NCI-H1417 treated with DMSO at 0.1 percent for 48 hours (cell line): ENCODE measurements at places on chromosomes 3 and 15.

DNA sequence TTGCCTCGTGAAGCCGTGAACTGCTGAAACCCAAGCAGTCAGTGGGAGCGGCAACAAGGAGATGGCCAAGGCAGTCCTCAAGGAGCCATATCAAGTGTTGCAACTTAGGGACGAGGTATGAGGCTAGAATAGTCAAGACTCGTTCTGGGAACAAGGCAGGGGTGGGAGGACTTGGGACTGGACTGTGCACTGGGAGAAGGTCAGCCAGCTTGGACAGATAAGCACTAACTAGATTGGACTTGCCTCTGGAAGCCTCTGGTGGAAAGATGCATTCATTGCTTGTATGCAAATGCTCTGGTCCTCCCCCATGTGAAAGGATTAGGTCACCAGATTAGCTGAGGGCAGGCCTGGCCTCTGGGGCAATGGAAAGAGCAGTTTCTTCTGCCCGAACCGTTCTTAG, 123.3 kb upstream of the CTNNB1 start:
- no peak for DNase-seq

- DNase-seq: no peak
Observed at GRCh38 chr3:13827699-13828098, 52.2 kb downstream of the WNT7A start.

GRCh38 chr3:52153389-52154096, 680 bp downstream of the POC1A start:
- no peak for DNase-seq

DNA sequence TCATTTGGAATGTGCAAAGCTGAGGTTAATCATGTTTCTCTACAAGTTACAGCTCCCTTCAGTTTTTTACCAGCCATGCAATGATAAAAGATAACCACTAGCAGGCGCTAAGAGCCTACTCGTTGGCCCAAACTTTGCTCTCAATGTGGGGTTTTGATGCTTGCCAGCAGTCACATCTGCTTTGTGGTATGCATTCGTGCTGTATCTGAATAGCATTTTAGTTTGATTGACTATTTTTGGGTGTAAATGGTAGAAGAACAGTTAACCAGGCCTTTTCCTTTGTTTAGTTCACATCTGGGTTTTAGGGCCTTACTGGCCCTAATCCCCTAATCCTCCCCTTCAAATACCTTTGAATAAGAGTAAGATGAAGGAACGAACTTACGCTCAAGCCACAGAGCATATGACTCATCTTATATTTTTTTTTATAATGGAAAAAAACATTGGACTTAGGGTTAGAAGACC, 4.4 kb upstream of the CLDN11 start:
- DNase-seq: no peak

- no peak for DNase-seq
Observed at GRCh38 chr15:60389261-60390077, 8.3 kb downstream of the ANXA2 start.

GRCh38 chr15:40234783-40235182, 4.1 kb upstream of the PAK6 start:
- DNase-seq: no peak

DNA sequence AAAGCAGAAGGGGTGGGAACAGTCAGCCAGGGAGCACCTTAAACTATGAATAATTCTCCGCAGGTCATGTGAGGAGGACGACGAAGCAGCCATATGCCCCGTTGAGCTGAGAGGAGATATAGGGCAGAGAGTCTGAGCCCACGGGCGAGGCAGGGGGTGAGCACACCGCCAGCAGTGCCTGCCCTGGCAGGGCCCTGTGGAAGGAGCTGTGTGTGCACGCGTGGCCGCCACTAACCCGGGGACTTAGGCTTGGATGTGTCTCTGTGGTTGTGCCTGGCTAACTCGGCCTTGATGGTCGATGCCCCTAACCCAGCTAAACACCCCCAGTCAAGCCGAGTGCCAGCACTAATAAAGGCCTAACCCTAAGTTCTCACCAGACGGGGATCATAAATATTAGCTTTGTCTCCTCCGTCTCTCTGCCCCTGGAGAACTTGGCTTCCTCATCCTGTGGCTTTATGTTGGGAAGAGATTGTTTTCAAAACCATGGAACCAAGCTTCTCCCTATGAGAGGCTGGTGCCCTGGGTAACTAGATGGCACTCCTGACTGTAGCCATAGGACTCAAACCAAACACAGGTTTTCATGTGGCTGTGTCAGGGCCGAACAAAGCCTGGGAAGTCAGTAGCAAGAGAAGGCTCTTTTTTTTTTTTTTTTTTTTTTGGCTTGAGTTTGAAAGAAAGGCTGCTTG, 45.4 kb downstream of the CCK start:
- no peak for DNase-seq

- no peak for DNase-seq
Observed at GRCh38 chr3:72429589-72430353, 418.5 kb downstream of the SHQ1 start.

GRCh38 chr3:58496206-58496857, 4.4 kb downstream of the KCTD6 start:
- no peak for DNase-seq

GRCh38 chr3:20007960-20008359, 4.1 kb downstream of the PP2D1 start:
- no peak for DNase-seq

GRCh38 chr3:40179016-40179415, 130.5 kb upstream of the EIF1B start:
- DNase-seq: peak; percentile 6

- DNase-seq: no peak
Observed at GRCh38 chr15:100060276-100060926, 281.4 kb downstream of the ADAMTS17 start.

- DNase-seq: no peak
Observed at GRCh38 chr3:48966367-48966766, 23.7 kb upstream of the P4HTM start.

DNA sequence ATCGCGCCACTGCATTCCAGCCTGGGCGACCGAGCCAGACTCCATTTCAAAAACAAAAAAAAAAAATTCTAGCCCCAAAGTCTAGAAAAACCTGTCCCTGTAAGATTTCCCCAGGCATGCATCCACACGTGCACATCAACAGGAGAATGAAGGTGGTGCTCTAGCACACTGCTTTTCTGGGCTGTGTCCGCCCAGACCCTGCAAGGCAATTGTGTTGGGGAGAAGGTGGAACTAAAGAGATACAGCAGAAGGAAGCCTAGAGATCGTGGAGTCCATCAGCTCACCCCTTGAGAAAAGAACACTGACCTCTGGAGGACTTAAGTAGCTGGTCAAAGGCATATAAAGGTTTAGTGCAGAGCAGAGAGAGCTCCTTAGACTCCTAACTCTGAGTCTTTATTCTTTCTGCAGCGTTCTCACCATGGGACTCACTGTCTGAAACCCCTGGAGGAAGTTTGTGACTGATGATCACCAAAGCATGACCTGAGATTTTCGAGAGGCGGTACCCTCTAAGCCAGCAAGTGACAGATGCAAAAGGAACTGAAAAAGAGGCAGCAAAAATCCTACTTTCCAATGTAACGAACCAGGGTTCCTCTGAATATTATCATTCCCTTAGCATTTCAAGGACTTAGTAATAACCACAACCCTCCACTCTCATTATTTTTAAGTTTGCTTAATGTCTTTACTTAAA, 179.8 kb downstream of the MEX3B start:
- no peak for DNase-seq

- DNase-seq: no peak
Observed at GRCh38 chr3:104066658-104067057, 1300.1 kb upstream of the ALCAM start.

- no peak for DNase-seq
Observed at GRCh38 chr3:116872688-116873087, 163.1 kb downstream of the TUSC7 start.

- DNase-seq: no peak
Observed at GRCh38 chr3:30752970-30753369, 141.5 kb downstream of the GADL1 start.

DNA sequence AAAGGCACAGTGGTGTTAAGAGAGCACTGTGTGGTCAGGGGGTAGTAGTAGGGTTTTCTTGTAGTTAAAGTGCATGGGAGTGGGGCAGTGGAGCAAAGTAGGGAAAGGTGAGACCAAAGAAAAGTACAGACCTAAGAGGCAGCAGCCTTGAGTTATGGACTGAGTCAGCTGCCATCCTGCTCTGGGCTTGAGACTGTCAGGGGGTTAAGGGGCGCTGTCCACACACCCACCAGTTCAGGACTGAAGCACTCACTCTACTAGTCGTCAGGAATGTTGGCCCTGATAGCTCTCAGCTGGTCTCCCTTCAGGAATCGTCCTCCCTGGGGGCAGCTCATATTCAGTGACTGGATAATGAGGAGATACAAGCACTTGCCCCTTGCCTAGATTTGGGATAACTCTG, 7.9 kb downstream of the CCR4 start:
- no peak for DNase-seq

DNA sequence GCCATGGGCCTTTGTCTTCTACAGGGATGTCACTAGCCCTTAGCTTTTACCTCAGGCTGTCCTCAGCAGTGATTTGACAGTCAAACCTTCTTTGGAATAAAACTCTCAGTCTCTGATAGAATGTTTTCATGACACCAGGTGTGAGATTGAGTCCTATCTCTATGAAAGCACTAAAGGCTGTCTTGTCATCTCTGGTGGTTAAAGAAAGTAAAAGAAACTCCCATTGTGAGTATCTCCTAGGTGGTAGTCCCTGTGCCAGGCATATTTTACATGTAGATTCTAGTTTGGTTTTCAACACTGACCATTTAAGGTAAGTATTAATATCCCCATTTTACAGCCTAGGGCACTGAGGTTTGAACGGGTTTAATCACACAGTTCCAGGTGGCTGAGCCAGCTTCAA, 360.2 kb downstream of the CHST2 start:
- DNase-seq: no peak

DNA sequence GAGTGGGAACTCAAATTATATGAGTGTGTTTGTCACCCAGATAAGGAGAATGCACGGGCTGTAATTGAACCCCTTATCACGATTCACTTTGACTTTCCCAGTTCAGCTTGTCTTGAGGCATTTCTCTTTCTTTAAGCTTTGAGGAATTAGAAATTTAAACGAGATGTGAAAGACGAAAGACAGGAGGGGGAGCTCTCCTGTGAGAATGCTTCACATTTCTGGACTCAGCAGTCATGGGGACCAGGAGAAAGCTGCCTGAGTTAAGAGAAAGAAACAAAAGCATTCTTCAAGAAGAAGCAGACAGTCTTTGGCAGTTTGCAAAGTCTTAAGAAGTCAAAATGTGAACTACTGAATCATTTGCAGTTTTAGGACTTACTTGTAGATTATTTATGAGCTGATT, 205.6 kb downstream of the NECTIN3 start:
- DNase-seq: no peak

DNA sequence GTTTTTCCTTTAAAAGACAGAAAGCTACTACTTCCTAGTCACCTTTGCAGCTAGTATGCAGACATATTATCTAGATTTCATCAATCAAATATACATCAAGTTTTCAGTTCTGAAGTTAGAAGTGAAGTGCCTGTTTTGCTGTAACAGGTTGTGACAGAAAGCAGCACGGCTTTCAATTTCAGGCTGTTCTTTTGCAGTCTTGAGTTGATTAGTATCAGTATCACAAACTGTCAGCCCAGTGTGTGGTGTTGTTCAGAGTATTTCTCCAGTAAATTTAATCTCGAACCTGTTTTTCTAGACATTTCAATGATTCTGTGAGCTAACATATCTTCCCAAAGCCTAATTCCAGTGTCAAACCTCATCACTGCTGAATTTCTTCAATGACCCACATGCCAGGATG, 1050.8 kb downstream of the DIPK2A start:
- DNase-seq: no peak

GRCh38 chr15:41951571-41951970, 20.8 kb downstream of the EHD4 start:
- no peak for DNase-seq

- no peak for DNase-seq
Observed at GRCh38 chr15:80835336-80835735, 56.2 kb downstream of the CEMIP start.

DNA sequence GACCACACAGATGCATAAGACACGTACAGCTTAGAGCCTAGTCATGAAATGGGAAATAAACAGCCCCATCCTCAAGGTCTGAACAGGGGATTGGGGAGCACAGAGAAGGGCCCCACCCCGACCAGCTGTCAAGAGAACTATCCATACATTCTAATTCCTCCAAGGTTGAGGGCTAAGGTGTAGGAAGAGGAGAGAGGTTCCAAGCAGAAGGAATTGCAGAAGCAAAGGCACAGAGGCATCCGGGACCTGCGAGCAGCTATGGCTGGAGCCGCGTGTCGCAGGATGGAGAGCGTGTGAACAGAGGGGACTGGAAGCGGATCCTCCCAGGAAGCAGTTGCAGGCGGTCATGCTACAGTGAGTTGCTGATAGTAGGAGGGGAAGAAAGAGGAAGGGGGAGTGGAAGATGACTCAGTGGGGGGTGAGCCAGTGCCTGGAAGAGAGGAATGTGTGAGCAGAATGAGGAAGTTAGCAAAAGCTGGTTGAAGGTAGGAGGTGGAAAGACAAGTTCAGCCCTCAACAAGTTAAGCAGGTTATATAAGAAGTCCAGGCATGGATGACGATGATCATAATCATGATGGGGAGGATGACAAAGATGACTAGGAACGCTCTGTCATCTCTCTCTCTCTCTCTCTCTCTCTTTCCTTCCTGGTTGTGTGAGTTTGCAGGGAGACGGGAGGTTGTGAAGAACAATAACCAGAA, 89.7 kb downstream of the LIPC start:
- no peak for DNase-seq

DNA sequence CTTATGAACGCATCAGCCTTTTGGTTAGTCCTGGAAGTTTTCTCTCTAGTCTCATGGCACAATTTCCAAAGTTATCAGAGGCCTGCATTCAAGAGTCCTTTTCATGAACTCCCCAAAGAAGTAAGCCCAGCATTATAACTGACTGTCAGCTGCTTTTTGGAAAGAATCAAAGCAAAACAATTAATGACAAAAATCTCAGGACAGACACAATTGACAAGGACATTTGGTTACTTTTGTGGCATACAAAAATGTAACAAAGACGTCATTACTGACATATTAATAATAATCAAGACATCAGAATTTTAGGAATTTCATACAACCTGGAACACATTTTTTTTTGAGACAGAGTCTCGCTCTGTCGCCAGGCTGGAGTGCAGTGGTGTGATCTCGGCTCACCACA, 21.2 kb downstream of the KATNBL1 start:
- DNase-seq: no peak

DNA sequence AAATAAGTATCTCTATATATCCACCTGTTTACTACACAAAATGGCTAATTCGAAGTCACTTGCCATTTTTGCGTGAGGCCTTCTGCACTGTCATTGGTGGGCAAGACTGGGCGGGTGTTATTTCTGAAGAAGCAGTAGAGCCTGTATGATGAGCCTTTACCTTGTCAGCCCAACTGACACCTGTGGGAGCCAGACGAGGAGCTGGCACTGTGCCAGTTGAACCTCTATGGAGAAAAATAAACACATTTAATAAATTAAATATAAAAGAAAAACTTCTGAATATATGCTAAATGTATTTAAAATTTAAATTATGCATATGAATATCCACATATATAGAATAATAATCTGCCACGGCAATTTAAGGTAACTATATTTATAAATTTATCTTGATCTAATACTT, 109.9 kb downstream of the SCAPER start:
- no peak for DNase-seq
